ENCODE measurements at places on chromosomes 16 and 17.

DNA sequence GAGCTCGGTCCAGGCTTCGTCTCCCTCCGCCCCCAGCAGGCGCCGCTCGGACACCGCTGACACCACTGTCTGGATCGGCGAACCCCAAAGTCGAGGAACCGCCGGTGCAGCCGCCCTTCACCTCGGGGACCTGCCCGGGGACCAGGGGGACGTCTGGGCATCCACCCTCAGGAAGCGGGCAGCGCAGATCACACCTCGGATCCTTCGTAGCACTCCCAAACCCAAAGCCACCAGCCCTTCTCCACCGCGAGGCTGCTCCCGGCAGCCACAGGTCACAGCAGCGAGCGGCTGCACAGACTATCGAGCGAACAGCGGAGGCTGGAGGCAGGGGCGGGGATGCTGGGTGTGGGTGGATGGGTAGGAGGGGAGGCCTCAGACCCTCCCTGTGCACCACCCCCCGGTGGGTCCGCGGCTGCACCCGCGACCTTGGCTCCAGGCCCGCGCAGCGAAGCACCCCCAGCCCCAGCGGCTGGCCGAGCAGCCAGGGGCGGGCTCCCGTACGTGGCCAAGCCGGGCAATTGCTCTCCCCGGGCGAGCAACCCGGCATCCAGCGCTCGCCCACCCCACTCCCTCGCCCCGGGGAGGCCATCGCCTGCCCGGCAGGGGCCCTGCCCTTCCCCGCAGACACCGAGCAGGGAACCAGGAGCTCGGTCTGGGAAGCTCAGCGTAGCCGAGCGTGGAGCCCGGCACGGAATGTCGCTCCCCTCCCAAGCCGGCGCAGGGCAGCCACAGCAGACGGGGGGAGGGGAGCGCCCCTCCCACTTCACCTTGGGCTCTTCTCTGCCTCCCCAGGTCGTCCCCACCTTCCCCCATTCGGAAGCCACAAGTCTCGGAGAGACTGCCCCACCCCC lies 1.0 kb downstream of the SDK2 start:
- no peak for DNase-seq

DNA sequence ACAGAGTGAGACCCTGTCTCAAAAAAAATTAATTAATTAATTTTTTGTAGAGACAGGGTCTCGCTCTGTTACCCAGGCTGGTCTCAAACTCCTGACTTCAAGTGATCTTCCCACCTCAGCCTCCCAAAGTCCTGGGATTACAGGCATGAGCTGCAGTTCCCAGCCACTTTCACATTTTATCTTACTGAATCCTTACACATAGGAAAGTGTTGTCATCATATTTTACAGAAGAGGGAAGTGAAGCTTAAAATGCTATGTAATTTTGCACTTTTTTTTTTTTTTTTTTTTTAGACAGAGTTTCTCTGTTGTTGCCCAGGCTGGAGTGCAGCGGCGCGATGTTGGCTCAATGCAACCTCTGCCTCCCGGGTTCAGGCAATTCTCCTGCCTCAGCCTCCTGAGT lies 21.1 kb upstream of the ZNF629 start:
- no peak for DNase-seq

GRCh38 chr17:45962221-45962972 lies 36.7 kb upstream of the STH start:
- DNase-seq: no peak

DNA sequence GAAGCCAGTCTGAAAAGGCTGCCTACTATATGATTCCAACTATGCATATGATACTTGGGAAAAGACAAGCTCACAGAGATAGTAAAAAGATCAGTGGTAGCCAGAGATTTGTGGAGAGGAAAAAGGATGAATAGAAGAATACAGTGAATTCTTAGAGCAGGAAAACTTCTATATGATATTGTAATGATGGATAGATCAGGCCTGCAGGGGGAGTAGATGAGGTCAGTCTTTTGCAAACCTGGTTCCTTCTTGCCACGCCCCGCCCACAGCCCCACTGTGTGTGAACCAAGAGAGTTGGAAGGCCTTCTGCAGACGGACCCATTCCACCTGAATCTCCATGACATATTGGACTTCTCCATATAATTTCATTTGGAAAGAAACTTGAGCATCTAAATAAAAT lies 761 bp upstream of the CCL8 start:
- DNase-seq: no peak

- no peak for DNase-seq
These were observed 29.3 kb downstream of the MXRA7 start for GRCh38 chr17:76681222-76682137.

DNA sequence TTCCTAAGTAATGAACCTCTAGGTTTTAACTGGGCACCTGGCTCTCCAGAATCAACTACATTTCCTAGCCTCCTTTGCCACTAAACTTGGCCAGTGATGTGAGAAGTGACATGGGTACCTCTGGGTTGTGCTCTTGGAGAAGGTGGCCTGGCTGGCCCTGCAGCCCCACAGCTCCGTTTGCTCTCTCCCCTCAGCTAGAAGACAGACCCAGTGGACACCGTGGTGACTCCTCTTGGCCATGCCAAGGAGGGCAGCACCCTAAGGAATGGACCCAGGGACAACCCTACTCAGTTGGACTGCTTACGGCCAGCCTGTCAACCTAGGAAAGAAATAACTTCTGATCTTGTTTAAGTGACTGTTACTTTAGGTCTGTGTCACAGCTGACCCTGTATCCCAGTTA lies 151.4 kb downstream of the TMEM132E start:
- no peak for DNase-seq

DNA sequence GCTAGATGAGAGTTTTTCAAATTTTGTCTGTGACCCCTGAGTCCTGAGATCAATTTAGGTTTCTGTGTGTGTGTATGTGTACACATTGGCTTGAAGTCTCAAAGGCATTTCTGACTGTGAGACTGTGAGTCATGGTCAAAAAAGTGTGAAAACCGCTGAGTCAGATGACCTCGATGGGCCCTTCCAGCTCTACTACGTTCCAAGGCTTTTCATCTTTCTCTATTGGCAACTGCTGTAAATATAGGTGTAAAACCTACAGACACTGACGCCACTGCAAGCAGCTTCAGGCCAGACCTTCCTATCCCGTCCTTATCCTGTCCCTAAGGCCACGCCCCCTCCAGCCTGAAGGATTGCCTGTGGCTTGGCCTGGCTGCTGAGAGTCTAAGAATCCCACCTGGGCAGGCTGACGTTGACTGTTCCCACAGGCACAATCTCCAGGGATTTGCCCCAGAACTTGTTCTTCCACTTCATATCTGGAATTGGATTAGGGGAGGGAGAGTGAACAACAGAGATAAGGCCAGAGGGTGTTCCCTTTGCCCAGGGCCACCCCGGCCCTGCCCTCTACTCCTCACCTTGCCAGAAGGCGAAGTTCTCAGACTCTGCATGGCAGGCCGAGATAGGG lies 11.3 kb downstream of the OSBPL7 start:
- no peak for DNase-seq

DNA sequence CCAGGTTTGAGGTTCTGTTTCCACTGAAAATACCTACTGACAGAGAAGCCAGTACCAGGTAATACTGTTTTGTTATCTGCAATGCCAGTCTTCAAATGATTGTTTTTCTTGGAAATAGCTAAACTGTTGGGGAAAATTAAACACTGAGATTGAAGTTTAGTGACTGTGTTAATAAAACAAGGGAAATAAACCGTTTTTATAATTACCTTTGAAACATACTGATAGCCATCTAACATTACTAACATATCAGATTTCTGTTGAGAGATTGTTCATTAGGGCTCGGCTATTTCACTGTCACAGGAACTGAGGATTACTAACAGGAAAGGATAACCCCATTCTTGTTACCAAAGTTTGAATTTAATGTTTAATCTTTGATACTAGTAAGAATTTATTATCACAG lies 42.1 kb downstream of the CYB5B start:
- no peak for DNase-seq

- DNase-seq: no peak
These were observed 5.0 kb downstream of the FHOD1 start for GRCh38 chr16:67242138-67242730.

- DNase-seq: no peak
These were observed at the start of gene ATP2A1 for GRCh38 chr16:28878083-28878926. Gene ATP2A1 (plus strand): TSS chr16:28878488. CDS start chr16:28878672, 184 bp downstream.

DNA sequence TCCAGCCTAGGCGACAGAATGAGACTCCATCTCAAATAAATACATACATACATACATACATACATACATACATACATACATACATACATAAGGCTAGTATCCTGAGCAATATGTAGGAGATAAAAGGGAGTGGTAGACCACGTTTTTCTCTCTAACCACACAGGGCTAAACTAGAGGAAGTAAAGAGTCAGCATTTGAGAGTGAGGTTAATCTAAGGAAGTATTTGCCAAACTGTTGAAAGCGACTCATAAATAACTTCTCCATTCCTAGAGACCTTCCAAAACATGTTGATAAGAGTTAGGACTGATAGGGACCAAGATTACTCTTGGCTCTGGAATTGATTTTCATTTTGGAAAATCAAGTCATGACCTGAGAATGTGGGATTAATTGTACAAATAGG lies 68.9 kb downstream of the NEUROD2 start:
- no peak for DNase-seq

DNA sequence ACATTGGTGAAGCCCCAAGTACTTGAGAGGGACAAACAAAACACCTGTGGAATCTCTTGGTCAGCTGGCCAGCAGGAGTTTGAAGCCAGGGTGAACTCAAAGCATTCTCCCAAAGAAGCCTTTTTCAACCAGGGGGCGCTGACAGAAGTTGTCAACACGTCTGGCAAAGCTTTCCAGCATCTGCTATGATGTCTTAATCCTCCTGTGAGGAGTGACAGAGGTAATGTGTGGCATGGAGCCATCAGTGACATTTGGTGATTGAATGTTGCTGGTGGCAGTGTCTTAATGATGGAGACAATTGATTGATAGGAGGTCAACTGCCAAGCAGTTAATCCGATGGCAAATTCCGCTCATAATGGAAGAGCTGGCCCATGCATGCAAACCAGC lies 257.6 kb upstream of the HSBP1 start:
- no peak for DNase-seq

DNA sequence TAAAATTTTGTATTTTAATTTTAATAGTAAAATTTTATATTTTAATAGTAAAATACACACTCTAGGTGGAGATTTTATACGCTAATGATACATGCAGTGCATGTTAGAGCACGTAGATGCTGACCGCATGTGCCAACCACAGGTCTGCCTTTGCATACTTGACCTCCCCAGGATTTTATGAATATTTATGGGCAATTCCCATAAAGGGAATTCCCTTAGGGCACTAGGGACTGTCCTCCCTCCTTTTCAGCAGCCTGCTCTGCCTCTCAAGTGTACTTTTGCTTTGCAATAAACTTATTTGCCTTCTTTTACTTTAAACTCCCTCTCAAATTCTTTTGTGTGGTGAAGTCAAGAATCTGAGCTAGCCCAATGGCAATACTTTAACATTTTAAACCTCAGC lies 217.7 kb upstream of the CDH8 start:
- peak; percentile 78 for DNase-seq

DNA sequence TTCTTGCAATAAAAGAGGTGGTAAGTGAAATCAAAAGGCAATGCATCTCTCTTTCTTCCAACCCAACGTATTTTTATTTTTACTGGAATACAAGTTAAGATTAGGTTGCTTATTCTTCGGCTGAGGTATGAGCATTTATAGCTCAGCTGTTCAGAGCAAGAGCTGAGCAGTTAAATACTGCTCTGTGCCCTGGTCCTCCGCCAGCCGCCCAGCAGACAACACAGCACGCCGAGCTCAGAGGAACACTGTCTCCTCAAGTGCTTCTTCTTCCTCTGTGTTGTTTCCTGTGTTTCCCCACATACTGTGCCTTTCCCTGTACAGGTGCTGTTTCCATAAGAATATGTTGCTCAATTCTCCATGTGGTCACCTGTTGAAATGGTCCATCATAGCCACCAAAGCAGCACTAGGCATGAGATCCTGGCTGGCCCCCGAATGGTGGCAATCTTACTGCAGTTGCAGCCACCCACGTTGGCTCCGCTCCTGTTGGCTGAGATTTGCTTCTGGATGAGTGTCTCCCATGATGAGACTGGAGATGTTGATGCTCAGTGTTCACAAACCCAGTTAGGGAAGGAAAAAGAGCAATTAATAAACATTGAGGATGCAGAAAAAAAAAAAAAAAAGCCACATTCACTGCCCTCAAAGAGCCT lies 515.3 kb downstream of the GRIN2A start:
- DNase-seq: no peak

DNA sequence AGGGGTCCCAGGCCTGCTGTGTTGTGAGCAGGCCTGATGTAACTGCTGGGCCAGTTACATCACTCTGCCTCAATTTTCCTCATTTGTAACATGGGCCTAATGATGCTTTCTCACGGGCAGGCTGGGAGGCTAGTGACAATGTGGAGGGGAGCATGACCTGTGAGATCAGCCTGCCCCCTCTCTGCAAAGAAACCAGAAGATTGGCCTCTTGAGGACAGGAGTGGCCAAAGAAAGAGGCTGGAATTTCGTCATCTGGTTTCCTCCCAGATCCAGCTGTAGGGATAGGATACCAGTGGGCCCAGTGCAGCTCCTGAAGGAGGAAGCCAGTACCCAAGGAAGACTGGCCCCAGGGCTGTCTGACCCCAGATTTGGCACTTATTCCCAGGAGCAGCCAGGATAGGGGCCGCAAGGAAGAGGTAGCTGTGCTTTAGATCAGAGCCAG lies 615 bp upstream of the SREBF1 start:
- no peak for DNase-seq

GRCh38 chr17:76527430-76528111 lies 9.9 kb downstream of the CYGB start:
- DNase-seq: no peak

DNA sequence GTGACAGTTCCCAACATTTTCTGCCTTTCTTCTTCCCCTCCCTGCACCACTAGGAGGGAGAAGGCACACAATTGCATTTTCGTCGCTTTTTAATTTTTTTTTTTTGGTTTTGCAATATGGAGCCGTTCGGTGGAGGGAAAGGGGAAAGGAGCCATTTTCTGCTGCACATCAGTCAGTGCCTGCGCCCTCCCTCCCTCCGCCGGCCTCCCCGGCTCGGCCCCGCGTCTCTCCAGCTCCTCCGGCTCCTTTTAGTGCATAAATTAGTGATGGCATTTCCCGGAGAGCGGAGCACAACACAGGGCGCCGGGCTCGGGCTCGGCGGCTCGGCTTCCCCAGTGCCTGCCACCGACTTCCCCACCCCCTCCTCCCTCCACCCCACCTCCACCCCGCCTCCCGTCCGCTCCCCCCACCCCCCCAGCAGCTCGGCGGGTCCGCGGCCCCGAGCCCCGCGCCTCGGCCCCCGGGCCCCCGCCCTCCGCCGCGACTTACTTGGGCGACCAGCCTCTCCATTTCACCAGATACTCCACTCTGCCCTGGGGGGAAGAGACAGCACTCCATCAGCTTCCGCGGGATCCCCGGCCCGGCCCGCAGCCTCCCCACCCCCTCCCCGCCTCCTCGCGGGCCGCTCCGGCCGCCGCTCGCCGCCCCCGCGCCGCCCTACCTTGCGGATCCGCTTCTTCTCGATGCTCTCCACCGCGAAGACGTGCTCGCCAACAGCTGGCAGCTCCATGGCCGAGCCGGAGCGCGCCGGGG lies 542 bp downstream of the CBX4 start:
- no peak for DNase-seq

GRCh38 chr17:16973760-16974540 lies 2.0 kb upstream of the TNFRSF13B start:
- DNase-seq: no peak

All from NCI-H1048 (cell line).